Subcutaneous adipose tissue (tissue), 4 donors: ENCODE measurements at places on chromosomes 5 and 9. TPM values are rescaled to one million over a fixed set of nuclear protein-coding genes. Genes with fewer than 3 reads are reported as not detected.

The GARIN3 gene
- total RNA-seq = not detected

The DDX4 gene
- total RNA-seq = not detected

The OR1Q1 gene
- total RNA-seq = not detected

The CBY3 gene
- not detected for total RNA-seq

The ECM2 gene
- 57.8 TPM for total RNA-seq

The SOHLH1 gene
- not detected for total RNA-seq

The PHYHD1 gene
- 23.0 TPM for total RNA-seq

The MAPKAP1 gene
- 146 TPM for total RNA-seq

The AQP3 gene
- total RNA-seq = 8.2 TPM

The PCDHB15 gene
- total RNA-seq = 1.9 TPM

The DOCK2 gene
- total RNA-seq = 101 TPM

The OGN gene
- total RNA-seq = 17.5 TPM

The NIPAL4 gene
- not detected for total RNA-seq

The LECT2 gene
- total RNA-seq = not detected

The WNK2 gene
- total RNA-seq = not detected
